ENCODE measurements at places on chromosomes 4 and X. TPM values are rescaled to one million over a fixed set of nuclear protein-coding genes. Genes with fewer than 3 reads are reported as not detected.

- no peak for DNase-seq
Measured at GRCh38 chrX:20060961-20061748, 55.6 kb downstream of the MAP7D2 start.

- DNase-seq = no peak
Measured at GRCh38 chr4:182465114-182465513, 221.9 kb downstream of the TENM3 start.

DNA sequence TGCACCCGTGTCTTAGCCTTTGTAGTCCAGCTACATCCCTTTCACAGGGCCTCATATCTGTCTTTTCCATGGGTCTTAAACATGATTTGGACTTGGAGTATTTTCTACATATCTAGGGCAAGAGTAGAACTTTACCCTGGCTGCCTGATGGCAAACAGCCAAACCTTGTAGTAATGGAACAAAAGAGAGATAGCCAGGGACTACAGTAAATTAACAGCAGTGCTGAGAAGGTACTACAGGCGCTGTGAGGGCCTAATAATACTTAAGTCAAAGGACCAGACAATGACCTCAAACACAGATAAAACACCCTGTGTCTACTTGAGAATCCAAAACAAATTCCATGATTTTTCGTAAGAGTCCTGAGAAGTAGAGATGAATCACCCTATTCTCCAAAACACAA lies 111.0 kb upstream of the WDR17 start:
- no peak for DNase-seq

PIGA gene
- total RNA-seq = 3.8 TPM

GRCh38 chr4:71262161-71262560 lies 76.7 kb upstream of the SLC4A4 start:
- no peak for DNase-seq

DNA sequence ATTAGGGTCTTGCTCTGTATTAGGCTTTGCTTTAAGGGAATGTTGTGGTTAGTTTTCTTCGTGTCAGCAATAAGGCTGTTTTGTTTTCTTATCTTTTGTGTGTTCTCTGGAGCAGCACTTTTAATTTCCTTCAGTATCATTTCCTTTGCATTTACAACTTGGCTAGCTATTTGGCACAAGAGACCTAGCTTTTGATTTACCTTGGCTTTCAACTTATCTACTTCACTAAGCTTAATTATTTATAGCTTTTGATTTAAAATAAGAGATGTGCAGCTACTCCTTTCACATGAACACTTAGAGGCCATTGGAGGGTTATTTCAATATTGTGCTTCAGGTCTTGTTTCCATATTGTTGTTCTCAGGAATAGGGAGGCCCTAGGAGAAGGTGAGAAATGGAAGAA lies 68.2 kb downstream of the FAT4 start:
- no peak for DNase-seq

REELD1 gene
- not detected for total RNA-seq

DNA sequence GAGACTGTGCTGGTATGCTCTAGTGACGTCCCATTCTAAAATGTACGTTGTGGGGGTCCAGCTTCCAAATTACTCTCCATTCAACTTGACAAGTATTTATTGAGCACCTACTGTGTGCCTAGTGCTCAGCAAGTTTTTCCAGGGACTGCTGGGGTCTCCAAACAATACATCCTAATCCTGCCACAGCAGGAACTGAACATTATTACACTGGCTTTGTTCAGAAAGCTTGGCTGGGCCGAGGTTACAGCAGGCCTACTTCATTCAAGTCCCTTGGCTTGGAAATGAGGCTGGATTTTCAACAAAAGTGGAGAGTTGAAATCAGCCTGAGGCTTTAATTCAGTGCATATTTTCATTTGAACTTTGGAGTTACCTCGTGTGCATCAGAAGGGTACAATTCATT lies 78.0 kb downstream of the GUCY2F start:
- no peak for DNase-seq

DNA sequence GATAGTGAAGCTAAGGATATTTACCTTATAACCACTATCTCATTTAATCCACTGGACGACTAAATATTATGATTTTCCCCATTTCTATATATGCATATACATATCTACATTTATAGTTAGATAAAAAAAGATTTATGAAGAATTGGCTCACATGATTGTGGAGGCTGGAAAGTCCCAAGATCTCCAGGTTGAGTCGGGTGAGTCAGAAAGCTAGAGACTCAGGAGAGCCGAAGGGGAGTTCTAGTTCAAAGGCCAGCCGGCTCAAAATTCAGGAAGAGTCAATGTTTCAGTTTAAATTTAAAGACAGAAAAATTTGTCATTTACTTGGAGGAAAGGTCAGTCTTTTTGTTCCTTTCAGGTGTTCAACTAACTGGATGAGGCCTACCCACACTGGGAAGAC lies 158.2 kb upstream of the CPEB2 start:
- no peak for DNase-seq

- DNase-seq = no peak
Measured at GRCh38 chr4:125440814-125441213, 126.1 kb downstream of the FAT4 start.

FOXR2 gene
- total RNA-seq = not detected

CAMK2D gene
- 223 TPM for total RNA-seq
